ENCODE measurements at places on chromosomes 16 and 17.

- no peak for DNase-seq
These were observed 81.3 kb downstream of the COX10 start for GRCh38 chr17:14150619-14151018.

DNA sequence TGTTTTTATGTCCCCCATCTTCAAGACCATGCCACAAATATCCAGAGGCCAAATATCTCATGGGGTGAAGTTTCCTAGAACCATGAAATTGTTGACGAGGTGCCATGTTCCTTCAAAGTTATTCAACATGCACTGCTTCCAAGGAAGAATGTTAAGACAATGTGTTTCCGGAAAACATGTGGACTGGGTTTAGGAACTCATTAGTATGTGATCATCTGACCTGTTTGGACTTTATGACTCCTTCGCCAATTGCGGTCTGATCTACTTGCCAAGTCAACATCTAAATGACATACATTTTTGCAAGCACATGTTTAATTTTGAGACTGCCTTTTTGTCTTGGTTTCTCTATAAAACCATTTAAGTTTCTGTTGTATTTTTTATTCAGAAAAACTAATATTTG lies 234.8 kb downstream of the MAF start:
- no peak for DNase-seq

GRCh38 chr16:66851166-66851964 lies 7.2 kb downstream of the CA7 start:
- DNase-seq, result no peak

GRCh38 chr17:4945944-4946280 lies 2.4 kb downstream of the PFN1 start:
- DNase-seq, result no peak

DNA sequence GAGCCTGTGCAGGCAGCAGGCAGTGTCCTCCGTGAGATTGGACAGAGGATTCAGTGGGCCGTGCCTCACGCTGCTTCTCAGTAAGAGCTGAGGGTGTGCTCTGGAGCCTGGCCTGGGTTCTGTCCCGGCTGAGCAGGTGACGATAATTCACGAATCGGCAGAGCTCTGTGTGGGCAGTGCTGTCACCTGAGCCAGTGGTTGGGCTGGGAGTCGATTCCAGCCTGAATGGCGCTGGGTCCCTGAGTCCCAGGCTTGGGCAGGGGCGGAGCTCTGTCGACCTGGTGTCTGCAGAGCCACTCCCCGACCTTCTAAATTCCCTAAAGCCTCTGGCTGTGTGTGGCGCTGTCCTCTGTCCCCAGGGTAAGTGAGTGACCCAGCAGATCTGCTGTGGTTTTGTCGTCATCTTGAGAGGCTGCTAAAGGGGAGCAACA lies 8.4 kb downstream of the ACSF3 start:
- no peak for DNase-seq

- no peak for DNase-seq
These were observed 229.5 kb downstream of the PRKCA start for GRCh38 chr17:66531851-66532295.

DNA sequence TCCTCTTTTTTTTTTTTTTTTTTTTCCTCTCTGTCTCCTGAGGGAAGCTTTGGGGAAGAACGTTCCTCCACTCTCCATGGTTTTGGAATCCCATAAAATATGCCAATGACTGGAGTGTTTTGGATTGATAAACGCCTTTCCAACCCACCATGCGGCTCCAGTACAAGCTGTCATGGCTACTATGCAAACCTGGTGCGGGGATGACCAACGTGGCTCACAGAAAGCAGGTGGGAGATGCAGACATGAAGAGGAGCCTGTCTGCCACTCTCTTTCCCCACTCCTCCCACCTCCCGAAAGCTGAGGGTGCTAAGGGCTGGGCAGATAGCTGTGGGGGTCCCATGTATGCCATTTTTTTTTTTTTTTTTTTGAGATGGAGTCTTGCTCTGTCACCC lies 69.9 kb upstream of the SEC14L1 start:
- no peak for DNase-seq

- no peak for DNase-seq
These were observed 366.3 kb downstream of the NPIPA8 start for GRCh38 chr16:17970157-17970765.

DNA sequence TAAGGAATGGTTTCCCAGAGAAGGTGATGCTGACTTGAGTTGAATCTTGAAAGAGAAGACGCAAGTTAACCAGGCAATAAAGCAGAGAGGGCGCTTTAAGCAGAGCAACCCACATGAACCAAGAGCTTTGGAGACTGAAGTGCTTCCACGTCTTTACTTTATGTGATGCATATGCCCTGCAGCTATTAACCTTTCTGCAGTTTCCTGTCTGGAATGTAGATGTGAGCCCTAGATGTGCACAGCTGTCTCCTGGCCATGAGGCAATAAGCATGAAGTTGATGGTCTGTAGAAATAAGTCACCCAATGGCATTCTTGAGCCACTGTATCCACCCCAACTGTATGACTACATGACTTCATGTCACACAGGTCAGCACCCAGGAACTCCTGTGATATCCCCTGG lies 5.7 kb upstream of the CHST4 start:
- no peak for DNase-seq

DNA sequence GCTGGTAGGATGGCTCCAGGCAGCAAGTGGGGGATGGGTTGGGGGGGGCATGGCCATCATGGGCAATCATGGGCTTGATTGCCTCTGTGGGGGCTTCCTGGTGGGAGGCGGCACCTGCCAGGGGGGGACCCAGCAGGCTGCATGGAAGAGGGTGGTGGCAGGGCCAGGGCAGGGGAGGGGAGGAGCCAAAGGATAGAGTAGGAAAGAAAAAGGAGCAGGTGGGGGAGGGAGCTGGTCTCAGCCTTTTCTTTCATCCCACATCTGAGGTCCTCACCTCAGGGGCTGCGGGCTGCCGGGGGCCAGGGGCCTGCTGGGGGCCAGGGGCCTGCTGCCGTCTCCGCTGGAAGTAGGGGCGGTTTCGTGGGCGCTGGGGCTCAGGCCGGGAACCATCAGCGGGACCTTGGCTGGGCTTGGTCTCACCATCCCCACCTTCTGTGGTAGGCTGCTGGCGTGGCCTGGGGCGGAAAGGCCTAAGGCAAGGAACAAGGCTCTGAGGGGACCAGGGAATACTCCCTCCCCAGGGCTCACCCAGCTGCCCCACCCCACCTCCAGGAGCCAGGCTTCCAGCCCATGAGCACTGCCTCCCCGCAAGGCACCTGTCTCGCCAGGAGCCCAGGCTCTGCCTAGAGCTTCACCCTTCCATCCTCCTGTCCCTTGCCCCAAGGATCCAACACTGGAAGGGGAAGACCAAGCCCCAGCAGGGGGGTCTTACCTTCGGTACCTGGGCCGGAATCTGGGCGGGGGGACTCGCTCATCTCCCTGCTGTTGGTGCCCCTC lies 5.0 kb downstream of the YBX2 start:
- no peak for DNase-seq

DNA sequence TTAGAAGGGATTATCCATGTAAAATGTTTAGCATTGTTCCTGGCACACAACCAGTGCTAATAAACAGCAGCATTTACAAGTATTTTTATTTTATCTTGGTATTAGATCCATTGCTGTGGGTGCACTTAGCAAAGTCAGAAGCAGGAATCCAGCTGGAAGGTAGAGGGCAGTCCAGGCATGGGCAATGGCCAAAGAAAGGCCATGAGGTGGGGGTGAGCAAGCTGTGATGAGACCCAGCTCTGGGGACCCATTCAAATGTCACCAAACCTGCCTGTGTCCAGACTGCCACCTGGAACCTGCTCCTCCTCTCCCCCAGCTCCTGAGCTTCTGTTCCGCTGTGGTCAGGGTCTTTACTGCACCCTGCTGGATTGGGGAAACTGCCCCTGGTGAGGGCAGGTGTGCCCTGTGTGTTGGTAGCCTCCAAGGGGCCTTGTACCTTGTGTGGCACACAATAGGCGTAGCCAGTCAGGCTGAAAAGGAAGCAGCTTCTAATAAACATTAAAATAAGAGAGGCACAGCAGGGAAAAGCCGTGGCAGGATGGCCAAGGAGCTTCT lies 118.0 kb upstream of the CRHR1 start:
- no peak for DNase-seq

DNA sequence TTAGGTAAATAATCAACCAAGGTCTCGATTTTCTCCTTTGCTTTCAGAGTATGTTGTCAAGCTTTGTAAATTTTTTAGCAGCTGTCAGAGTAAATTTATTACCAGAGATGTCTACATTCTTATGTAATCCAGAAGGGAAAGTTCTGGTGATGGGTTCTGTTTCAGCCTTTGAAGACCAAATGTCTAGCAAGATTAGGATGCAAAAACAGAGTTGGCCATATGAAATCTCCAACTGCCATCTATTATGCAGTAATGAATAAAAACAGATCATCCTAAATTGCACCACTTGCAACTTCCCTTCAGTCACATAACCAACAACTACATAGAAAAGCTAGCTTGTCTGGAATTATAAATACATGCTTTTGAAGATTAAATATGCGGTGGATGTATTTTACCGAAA lies 826.8 kb upstream of the KIF2B start:
- no peak for DNase-seq
